Suprapubic skin (tissue), 4 donors: ENCODE measurements at places on chromosomes 1 and 21. TPM values are rescaled to one million over a fixed set of nuclear protein-coding genes. Genes with fewer than 3 reads are reported as not detected.

LEMD1 gene
- total RNA-seq: 5.1 TPM

LY9 gene
- 0.34 TPM for total RNA-seq

ADAM30 gene
- not detected for total RNA-seq

CELA2A gene
- not detected for total RNA-seq

EPHX1 gene
- 30.3 TPM for total RNA-seq

NPHS2 gene
- total RNA-seq: not detected

A3GALT2 gene
- total RNA-seq: not detected

TSACC gene
- total RNA-seq: not detected

KRTAP19-3 gene
- not detected for total RNA-seq

FCAMR gene
- total RNA-seq: not detected

RABIF gene
- 10.9 TPM for total RNA-seq

CD5L gene
- not detected for total RNA-seq

CFAP141 gene
- not detected for total RNA-seq
